ENCODE measurements at places on chromosomes 1 and 21.

DNA sequence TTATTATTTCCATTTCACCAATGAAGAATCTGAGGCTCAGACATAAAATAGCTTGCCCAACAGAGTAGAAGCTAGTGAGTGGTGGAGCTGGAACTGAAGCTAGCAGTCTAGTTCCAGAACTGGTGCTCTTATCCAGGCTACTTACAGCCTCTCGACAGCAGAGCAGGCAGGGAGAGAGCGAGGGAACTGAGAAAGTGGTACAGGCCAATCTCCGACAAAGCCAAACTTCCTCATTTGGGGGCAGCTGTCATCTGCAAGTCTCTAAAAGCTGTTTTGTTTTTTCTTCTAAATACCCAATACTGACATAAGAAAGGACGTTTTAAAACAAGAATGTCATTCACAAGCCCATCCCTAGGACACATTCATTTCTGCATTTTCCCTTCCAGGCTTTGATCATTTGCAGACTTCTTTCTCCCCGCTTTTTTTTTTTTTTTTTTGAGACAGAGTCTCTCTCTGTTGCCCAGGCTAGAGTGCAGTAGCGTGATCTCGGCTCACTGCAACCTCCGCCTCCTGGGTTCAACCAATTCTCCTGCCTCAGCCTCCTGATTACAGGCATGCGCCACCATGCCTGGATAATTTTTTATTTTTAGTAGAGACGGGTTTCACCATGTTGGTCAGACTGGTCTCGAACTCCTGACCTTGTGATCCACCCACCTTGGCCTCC, 20.0 kb downstream of the YIPF1 start:
- DNase-seq: no peak

DNA sequence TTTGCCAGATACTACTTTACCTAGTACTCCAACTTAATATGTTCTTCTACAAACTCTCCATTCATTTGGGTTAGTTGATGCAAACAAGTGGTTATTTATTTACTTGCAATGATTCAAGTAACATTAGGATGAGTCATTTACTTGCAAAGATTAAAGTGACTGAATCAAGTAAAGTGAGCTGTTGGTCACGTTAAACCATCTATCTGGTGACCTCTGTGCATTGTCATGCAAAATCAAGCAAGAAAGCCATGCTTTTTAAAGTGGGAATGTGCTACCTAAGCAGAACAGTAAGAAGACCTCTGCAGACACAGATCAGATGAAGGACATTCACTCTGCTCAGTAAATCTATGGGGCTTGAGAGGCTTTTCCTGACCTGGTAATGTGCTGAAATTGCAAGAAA, 254.7 kb downstream of the LRRIQ3 start:
- no peak for DNase-seq

- no peak for DNase-seq
Measured at GRCh38 chr1:50308878-50309277, 114.4 kb downstream of the DMRTA2 start.

DNA sequence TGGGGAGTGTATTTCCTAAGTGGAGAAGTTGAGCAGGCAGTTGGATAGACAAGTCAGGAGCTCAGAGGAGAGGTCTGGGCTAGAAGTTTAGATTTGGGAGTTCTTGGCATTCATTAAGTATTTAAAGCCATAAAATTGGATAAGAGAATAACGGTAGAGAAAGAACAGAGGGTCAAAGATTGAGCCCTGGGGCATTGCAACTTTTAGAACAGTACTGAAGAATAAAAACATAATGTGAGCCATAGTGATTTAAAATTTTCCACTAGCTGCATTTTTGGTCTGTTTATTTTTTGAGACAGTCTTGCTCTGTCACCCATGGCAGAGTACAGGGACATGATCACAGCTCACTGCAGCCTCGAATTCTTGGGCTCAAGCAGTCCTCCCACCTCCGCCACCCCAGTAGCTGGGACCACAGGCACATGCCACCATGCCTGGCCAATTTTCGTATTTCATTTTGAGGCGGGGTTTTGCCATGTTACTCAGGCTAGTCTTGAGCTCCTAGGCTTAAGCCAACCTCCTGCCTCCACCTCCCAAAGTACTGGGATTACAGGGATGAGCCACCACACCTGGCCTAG, 85.9 kb upstream of the SOX13 start:
- DNase-seq: no peak

GRCh38 chr1:180244840-180245239, 14.8 kb downstream of the LHX4 start:
- DNase-seq: no peak

DNA sequence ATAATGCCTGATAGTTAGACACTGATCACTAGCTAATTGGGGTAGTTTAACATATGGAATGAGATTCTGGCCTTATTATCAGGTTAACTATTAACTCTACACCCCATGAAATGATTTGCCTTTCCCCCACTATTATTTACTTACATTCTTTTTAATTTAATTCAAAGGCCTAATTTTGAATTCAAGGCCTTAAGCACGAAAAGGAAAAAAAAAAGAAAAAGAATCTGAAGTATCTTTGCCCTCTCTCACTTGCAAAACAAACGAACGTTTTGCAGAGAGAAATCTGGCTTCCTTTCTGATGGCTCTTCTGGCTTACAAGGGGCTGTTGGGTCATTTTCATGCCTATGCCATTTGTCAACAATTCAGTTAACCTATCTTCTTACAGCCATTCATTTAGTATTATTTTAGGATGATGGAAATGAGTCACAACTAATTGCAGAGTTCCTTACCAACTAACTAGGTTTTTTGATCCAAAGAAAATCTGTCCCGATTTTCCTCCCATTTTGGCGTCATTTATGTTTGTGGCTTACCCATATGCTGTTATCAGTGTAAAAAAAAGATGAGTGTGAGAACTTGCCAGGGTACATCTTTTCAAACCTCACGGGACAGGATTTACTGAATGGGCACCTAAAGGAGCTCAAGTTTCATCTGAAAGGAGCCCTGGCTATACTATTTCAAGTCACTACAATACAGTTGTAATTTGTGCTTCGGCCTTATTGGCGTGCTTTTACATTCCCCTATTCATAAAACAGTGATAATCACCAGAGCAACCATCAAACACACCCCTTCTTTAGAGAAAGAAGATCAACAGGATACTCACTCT, 1.9 kb upstream of the ERRFI1 start:
- DNase-seq: no peak

- no peak for DNase-seq
Measured at GRCh38 chr1:58850636-58851035, 66.8 kb upstream of the JUN start.

DNA sequence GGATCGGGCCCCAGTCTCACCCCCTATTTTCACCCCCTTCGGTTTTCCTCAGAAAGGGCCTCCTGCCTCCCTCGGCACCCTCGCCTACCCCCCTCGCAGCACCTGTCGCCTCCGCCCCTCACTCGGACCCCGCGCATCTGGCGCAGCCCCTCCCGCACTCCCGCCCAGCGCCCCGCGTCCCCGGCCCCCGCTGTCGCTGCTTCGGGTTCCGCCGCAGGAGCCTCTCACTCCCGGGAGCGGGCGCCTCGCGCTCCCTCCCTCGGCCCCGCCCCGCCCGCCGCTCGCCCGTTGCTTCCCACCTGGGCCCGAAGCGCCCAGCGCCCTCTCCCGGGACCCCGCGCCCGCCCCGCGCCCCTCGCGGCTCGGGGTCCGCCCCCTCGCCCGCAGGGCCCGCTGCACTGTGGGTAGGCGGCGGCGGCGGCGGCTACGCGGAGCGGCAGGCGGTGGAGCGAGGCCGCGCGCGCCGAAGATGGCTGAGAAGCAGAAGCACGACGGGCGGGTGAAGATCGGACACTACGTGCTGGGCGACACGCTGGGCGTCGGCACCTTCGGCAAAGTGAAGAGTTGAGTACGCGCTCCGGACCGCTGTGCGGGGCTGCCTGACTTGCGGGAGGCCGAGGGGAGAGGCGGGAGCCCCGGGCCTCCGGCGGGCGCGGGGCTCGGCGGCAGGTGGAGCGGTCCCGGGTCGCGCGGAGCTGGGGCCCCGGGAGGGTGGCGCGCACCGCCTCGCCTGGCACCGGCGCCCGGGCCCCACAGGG, at the start of gene PRKAA2:
TSS of gene PRKAA2 (plus strand) at position 396 of the 758 bp plus-strand sequence. CDS start at position 470, 74 bp downstream.
- DNase-seq: peak; percentile 49

DNA sequence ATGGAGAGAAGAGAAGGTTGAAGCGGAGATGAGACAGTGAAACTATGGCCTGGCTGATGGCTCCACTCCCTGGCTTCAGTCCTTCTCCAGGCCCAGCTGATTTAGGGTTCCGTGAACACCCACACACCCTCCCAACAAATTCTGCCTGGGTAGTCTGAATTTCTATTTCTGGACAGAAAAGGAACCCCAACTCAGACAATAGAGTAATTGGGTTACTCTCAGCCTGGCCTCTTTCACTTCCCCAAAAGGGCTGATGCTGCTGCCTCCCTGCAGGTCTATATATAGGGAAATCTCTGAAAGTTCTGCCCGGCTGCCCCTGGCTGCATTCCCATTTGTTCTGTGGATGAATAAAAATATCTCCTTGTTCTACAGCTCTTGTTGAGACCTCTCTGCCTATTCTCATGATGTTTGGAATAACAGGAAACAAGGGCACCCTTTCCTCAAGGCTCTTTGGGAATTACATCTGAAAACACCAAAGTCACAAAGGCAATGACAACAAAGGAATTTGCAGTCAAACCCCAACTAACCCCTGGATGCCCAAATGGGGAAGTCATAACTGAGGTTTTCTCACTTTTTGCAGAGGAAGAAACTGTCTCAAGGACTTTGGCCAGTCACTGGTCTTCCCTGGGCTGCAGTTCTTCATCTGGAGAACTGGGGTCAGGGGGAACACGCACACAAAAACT, 11.4 kb upstream of the ZSCAN20 start:
- no peak for DNase-seq

DNA sequence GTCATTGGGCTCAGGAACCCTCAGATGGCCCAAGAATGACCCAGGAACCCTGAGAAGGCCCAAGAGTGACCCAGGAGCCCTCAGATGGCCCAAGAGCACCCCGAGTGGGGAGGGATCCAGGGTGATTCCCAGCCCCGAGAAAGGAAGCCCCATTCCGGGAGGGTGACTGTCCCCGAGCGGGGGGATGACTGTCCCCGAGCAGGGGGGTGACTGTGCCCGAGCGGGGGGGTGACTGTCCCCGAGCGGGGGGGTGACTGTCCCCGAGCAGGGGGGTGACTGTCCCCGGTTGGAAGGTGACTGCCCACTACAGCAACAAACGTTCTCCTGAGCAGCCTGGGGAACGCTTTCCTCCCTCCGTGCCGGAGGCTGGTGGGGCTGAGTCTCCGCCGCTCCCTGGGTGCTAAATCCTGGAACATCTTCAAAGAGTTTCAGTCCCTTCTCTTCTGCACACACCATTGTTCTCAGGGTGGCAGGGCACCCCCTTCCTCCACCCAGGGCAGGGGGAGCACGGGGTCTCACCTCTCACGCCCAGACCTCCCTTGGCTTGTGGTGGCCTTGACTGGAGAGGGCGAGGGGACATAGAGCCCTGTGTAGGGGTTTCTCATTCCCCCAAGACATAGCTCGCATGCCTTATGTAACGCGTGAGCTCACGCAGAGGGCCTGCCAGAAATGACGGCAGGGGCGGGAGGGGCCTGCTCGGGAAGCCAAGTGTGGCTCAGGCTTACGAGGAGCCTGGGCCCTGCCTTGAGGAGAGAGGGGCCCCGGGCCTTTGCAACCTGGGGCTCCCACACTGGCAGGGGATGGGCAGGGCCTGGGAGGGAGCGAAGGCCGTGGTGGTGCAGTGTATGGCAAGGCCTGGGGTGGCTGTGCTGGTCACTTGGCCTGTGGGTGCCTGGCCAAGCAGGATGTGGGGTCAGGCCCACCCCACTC, 14.3 kb upstream of the SKI start:
- DNase-seq: no peak

- peak; percentile 83 for DNase-seq
Measured at GRCh38 chr1:10679496-10680220, 116.8 kb downstream of the CASZ1 start.

DNA sequence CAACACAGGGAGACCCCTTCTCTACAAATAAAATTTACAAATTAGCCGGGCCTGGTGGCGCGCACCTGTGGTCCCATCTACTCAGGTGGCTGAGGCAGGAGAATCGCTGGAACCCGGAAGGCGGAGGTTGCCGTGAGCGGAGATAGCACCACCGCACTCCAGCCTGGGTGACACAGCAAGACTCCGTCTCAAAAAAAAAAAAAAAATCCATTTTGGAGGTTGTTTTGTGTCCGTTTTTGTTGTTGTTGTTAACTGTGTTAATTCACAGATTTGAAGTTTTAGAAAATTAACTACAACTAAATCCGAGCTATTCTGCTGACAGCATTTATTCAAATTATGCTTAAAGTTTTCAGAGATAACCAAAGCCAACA, 618 bp downstream of the CLCC1 start:
- DNase-seq: peak; percentile 5

GRCh38 chr1:25137521-25138395, 94.5 kb downstream of the SYF2 start:
- DNase-seq: no peak

DNA sequence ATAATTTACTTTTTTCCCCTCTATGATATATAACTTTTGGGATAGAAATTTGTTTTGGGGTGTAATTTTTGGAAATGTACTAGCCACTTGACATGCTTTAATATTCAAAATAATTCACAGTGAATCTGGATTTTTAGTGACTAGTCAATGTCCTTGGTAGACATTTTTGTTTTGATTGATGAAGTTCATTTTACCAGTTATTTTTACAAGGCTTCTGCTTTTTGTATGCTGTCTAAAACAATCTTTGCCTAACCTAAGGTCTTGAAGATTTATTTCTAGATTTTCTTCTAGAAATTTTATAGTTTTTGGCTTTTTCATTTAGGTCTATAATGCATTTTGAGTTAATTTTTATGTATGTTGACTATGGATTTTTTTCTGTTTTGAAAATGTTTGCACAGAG, 30.9 kb downstream of the DISP1 start:
- no peak for DNase-seq

GRCh38 chr1:115068826-115069585, 20.3 kb downstream of the TSPAN2 start:
- no peak for DNase-seq

- no peak for DNase-seq
Measured at GRCh38 chr1:156858959-156859522, at the start of gene INSRR. Gene INSRR (minus strand): TSS chr1:156859117. CDS start chr1:156858621, 496 bp downstream.

- no peak for DNase-seq
Measured at GRCh38 chr1:168991667-168992475, 114.6 kb upstream of the ATP1B1 start.

DNA sequence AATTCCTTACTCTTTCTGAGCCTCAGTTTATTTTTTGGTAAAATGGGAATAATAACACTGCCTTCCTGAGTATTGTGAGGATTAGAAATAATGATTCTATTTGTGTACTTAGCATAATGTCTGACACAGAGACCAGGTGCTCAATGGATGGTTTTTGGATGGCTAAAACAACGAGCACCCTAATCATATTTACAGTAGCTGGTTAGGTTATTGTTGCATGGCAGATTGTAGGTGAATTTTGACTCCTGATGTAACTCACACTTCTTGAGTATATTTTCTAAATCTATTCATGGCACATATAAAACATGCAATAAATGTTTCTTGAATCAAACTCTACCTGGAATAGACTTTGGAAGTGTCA, 11.9 kb upstream of the DUSP10 start:
- no peak for DNase-seq
